ENCODE measurements at places on chromosomes 3 and 15.

GRCh38 chr3:133271539-133271938 lies 128.3 kb upstream of the BFSP2 start:
- no peak for DNase-seq

- DNase-seq, result no peak
Observed at GRCh38 chr3:10695595-10696285, 120.3 kb upstream of the SLC6A11 start.

- no peak for DNase-seq
Observed at GRCh38 chr15:34336991-34337556, 507 bp downstream of the SLC12A6 start.

DNA sequence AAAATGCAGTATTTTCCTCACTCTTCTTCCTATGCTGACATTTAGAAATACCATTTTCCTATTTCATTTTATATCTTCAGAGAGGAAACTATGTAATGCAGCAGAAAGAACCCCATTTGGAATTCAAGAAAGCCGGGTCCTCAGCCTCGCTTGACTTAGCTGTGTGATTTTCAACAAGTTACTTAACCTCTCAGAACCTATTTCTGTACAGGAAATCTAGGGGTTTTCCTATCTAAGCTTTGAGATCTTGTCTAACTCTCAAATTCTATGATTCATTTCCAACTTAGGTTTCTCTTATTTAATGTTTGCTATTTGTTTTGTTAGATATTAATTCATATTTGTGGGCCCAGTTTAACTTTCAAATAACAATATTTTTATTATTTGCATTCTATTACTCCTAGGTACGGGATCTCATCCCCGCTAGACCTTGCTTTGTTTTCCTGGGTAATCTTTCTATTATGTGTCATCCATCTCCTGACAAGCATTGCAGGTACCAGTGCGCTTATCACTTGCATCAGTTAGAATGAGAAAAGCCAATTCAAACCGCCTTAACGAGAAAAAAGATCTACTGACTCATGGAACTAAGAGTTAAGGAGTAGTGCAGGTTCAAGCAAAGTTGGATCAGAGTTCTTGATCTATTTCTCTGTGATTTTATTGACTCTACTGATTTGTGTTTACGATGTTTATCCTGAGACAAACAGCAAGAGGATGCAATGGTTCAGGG lies 70.6 kb upstream of the BHLHE40 start:
- DNase-seq, result no peak

GRCh38 chr3:55512571-55513343 lies 25.7 kb upstream of the WNT5A start:
- no peak for DNase-seq

GRCh38 chr3:152505926-152506325 lies 237.2 kb downstream of the MBNL1 start:
- no peak for DNase-seq

- no peak for DNase-seq
Observed at GRCh38 chr3:161393310-161393709, 22.0 kb upstream of the SPTSSB start.

DNA sequence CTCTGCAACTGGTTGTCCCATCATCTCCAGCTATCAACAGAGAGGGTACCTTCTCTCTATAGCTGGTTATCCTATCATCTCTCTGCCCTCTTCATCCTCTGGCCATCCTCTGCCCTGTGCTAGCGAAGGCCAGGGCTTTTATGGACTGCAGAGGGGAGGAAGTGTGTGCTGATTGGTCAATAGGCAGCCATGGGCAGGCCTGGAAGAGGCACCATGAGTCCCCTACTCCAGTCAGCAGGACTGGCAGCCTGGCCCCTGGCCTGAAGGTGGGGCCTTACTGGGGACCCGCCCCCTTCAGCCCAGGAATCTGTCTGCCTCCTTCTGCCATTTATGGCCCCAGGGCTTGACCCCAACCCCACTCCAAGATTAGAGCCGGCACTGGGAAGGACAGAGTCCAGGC lies 10.4 kb upstream of the TRIM59 start:
- no peak for DNase-seq

- no peak for DNase-seq
Observed at GRCh38 chr15:79635149-79635771, 203.1 kb downstream of the MINAR1 start.

- DNase-seq, result no peak
Observed at GRCh38 chr3:27615555-27615954, 106.6 kb downstream of the EOMES start.

DNA sequence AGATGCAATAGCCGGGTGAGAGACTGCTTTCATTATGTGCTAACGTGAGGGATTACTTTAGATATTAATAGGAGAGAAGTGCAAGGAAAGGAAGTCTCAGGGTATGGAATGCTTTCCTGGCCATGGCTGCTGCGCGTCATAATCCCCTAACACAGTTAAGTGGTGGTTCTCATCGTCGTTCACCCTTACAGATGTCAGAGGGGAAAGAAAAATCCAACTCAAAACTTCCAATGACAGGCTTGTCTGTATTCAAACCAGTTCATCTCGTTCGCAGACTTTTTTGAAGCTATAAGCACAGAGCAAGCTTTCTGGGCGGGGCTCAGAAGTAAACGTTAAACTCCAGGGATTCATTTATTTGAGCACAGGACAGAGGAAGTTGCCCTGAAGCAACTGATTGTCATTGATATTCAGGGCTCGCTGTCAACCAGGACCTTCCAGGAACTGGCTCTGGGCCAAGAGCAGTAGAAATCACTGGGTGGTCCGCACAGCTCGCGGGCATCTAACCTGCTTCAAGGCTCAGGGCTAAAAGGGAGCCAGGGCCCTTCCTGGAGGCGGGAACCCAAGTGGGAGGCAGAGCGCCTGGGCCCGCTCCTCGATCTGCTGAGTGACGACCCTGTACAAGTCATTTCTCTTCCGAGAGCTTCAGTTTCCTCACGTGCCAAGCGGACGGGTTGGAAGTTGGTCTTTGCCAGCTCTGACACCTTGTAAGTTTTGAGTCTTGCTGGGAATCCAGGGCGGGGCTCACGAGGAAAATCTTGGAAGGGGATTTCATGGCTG lies 1.1 kb upstream of the LPP start:
- DNase-seq, result no peak

DNA sequence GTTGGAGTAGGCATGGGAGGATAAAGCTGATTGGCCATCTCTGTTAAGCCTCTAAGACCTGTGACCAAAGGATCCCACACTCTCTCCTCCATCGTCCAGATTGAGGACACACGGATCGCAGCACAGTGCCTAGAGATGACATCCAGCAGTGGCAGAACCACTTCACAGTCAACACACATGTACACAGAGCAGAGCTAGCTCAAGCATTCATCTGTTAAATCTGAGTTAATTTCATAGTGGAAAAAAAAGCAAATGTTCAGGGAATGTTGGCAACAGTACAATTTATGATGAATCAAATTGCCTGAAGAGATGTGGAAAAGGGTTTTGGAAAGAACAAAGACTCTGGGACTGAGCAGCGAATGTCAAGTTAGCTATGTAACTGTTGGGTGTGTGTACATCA lies 108.1 kb upstream of the PLAAT1 start:
- no peak for DNase-seq

DNA sequence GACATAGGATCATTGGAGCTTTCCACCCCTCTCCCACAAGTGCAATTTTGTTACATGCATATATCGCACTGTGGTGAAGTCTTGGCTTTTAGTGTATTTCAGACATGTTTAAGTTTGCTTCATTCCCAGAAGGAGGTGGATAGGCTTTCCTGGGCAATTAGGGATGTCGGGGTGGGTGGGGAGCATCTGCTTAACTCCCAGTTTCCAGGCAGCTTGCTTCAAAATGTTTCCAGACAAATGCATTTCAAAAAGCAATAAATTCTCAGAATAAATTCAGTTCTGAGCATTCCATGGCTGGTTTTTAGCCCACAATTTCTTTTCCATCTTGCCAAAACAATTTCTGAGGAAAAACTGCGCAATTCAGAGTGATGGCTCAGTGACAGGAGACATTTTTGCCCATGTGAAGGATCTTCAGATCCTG lies 227.7 kb upstream of the ZPLD1 start:
- DNase-seq, result no peak

- DNase-seq, result no peak
Observed at GRCh38 chr3:52983828-52984227, 62.0 kb downstream of the SFMBT1 start.

DNA sequence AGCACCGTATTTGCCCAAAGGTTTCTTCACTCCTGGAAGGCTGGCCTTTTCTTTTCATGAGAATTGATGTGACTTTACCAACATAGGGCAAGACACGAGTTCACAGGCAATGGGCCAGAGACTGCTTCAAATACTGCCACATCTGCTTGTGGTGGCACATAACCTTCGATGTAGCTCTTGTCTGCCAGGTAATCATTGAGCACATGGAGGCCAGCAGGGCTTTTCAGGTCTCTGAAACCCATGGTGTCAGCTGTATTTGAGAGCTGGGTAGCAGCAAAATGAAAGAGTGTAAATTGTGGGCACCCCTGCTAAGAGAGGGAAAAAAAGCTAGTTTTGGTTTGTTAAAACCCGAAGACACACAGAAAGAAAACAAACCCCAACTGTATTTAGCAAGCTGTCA lies 200.7 kb downstream of the NAALADL2 start:
- DNase-seq, result no peak

- no peak for DNase-seq
Observed at GRCh38 chr3:4978966-4979427, 240 bp upstream of the BHLHE40 start.

GRCh38 chr3:190167936-190168680 lies 47.4 kb upstream of the P3H2 start:
- no peak for DNase-seq

- no peak for DNase-seq
Observed at GRCh38 chr3:185976977-185977678, 39.3 kb upstream of the TRA2B start.

DNA sequence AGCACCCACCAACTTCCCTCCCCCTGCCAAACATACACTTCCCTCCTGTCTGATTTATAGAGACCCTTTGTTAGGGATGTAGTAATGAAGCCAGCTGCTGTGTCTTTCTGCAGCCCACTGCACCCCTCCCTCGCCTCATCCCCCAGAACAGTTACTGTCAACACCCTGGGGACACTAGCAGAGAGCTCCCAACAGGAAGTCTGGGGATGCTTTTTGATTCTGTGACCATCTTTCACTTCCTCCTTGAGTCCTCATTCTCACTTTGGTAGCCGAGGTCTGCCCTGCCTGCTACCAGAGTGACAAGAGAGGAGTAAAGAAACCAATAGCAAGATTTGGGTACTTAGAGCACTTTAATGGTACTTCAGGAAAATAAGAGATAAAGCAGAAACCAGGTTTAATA lies 201.6 kb downstream of the SATB1 start:
- no peak for DNase-seq

- DNase-seq, result no peak
Observed at GRCh38 chr3:142152384-142152783, 3.0 kb upstream of the TFDP2 start.

DNA sequence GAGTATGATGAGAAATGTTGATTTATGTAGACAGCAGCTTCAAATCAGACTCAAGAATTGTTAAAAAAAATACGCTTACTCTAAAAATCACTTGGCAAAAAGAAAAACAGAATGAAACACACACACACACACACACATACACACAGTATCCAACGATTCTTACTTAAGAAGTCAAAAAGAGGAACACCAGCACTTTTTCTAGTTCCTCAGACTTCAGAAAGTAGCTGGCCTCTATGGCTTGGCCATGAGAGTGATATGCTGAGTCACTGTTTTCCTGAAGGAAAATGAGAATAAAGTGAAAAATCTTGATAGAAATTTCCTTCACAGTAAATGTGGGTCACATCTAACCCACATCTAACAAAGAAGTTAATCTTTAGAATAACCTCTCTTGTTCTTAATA lies 22.1 kb downstream of the CNTN3 start:
- DNase-seq, result no peak

DNA sequence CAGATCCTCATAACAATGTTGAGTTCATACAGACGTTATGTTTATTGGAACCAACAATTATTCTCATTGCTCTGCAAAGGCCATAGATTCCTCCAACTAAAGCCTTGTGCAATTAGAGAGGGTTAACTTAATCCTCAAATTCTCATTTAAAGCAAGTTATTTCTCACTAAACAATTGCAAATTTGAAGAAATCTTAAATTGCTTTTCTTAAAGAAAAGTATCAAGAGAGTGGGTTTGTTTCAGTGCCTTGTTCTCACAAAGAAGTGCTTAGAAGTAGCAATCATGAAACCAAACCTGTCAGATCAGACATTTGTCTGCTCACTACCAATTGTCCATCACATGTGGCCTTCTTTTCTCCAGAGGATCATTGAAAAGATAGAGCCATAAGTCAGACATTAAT lies 124.8 kb downstream of the KCNH8 start:
- no peak for DNase-seq

DNA sequence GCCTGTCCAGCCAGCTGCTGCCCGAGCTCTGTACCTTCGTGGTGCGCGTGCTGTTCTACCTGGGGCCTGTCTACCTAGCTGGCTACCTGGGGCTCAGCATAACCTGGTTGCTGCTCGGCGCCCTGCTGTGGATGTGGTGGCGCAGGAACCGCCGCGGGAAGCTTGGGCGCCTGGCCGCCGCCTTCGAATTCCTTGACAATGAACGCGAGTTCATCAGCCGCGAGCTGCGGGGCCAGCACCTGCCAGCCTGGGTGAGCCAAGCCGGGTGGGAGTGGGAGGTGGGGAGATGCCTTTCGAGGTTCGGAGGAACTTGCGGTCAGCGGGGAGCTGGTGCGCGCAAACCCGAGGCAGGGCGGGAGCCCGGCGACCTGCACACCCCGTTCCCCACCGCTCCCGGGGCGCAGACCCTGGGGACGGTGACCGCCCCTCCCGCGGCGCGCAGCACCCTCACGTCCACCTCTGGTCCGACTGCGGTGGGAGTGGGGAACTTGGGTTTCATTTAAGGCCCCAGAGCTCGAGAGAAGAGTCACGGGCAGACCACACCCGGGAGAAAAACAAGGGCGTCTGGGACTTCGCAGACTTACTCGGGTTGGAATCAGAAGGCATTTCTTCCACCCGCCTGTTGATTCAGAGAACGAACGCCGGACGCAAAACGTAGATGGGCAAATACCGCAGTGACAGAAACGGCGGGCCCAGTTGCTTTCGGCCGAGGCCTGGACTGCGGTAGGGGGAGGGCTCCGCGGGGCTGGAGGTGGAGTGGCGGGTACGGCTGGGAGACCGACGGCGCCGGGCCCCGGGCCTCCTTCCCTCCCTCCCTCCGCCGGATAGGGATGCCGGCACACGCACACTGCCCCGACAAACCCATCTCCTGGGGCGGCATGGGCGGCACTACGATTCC lies 708 bp downstream of the ESYT3 start:
- no peak for DNase-seq

- DNase-seq, result no peak
Observed at GRCh38 chr15:36666228-36666905, 86.9 kb downstream of the CDIN1 start.

DNA sequence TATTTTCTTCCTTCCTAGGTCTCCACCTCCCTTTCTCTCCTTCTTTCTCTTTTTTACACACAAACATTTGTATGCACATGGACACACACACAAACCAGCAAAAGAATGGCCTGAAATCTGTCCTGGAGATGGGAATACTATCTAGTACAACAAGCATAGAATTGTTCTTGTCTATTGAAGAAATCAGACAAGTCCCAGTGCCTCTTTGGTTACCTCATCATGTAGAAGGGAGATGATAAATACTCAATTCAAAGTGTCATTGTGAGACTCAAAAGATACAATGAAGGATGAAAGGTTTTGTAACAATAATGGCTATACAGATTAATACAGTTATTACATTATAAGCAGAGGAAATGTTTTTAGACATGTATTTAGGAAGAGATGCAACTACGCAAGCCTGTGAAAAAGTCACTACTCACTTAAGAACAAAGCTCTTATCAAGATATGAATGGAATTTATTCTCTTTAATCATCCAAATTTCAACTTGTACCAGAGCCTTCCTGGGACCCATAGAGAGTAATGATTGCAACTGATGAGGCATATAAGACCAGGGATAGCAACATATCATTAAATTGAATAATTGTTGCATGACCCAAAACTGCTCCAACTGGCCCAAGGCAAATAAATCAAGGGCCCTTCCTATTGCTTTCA lies 43.2 kb downstream of the P3H2 start:
- DNase-seq, result no peak
